GM13976 (cell line): ENCODE measurements at places on chromosomes 16 and 17.
A peak's percentile ranks its signal among the peaks of the same experiment; 100 is the strongest.

DNA sequence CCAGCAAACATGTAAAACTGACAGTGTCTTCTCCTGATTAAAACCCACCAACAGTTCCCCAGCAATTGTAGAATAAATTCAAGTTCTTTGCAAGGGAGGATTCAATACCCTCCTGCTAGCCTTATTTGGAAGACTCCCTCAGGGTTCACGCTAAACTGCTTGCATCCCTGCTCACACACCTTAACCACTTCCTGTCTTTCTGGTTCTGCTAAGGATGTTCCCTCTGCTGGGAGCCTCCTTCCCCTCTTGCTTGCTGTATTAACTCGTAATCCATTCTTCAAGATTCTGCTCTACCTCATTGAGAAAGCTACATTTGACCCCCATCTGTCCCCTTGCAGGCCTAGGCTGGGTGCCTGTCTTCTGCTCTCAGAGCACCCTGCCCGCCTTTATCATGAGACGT, 2.3 kb upstream of the SHISA6 start:
- DNase-seq, result no peak

GRCh38 chr17:42101513-42102292, 3.4 kb upstream of the ZNF385C start:
- peak; percentile 83 for DNase-seq

- DNase-seq, result no peak
These were observed 1.1 kb downstream of the METRNL start for GRCh38 chr17:83080579-83080857.

DNA sequence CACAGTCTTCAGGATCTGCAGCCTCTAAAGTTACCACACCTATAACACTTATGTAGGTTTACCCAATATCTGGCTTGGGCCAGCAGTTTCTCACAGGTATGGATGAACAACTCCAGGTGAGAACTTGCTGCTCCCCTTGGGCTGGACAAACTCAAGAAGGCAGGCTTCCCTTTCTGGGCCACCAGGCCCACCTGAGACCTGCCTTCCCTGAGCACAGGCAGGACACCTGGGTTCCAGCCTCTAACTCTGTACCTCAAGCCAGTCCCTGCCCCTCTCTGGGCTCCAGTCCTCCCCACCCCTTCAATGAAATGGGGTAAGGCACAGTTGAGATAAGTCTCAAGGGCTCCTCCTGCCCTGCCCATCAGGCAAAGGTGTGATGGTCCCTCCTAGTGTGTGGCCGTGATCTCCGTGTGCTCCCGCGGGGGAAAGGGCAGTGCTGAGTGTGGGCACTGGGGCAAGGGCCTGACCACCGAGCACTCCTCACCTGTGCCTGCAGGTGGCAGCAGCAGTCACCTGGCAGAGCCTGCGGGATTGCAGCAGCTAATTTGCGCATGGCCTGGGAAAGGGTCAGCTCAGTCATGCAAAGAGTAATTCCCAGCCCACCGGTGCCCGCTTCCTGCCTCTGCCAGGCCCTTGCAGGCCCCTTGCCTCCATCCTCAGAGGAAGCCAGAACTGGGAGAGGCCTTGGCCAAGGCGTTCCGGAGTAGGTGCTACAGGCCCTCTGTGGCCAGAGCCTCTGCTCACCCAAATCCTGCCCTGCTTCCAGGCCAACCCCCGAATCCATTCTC, 28.2 kb upstream of the ADGRG1 start:
- peak; percentile 62 for DNase-seq

DNA sequence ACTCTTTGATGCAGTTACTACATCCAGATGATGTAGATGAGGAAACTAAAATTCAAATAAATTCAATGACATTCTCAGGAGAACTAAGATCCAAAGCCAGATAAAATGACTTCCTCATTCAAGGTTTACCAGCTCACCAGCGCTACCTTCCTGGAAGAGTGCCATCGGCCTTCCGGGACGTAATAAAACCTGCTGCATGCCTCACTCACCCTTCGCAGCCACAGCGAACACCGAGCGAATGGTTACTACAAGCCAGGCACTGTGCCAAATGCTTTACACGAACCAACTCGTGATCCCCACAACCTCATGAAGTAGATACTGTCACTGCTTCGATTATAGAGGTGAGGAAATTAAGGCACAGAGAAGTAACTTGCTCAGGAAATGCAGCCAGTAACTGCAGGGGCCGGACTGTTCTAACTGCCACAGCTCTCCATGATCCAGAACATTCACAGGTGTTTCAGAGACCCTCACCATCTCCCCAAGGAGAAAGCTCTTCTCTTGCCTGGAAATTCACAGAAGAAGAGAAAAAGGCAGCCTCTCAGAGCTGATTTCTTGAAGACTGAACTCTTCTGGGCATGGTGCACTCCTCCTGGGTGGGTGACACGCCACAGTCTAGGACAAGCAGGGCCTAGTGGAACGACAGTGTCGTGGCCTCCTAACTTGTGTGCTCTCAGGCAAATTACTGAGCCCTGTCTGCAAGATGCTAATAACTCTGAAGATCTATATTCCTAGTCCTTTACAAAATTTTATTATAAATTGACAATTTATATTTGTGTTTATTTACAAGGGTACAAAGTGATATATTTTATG, 46.8 kb downstream of the HIC1 start:
- DNase-seq, result no peak

DNA sequence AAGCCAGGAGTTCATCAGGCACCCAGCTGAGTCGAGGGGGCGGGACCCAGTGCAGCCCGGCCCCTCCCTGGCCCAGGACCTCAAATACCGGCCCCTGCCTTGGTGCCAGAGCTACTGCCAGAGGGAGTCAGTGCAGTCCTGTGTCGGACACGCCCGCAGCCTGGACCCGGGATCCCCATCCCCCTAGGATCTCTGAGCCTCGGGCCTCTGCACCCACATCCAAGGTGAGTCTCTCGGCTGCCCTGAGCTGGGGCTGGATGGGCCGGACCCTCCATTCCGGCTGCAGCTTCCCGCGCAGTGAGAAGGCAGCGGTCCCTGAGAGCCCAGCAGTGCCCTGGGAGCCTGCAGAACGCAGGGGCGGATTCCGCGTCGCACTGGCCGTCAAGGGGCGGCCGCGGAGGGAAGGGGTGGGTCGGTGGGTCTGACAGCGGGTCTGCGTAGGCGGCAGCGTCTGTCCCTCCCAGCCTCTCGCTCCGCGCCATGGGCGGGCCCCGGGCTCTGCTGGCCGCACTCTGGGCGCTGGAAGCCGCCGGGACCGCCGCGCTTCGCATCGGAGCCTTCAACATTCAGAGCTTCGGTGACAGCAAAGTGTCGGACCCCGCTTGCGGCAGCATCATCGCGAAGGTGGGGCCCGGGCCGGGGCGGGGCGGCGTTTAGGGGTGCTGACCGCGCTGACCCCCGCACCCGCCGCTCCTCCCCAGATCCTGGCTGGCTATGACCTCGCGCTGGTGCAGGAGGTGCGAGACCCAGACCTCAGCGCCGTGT, at the start of gene DNASE1L2:
TSS of gene DNASE1L2 (plus strand) at position 108 of the 765 bp plus-strand sequence. CDS start at position 481, 373 bp downstream.
- no peak for DNase-seq

- no peak for DNase-seq
These were observed 557 bp upstream of the CX3CL1 start for GRCh38 chr16:57371494-57372371.

DNA sequence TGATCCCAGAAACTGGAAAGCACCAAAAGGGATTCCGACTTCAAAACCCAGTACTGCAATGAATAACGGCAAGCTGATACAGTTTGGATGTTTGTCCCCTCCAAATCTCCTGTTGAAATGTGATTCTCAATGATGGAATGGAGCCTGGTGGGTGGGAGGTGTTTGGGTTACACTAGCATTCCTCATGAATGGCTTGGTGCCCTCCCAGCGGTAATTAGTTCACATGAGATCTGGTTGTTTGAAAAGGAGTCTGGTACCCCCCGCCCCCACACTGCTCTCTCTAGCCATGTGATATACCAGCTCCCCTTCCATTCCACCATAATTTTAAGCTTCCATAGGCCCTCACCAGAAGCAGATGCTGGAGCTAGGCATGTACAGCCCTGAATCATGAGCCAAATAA, 40.1 kb downstream of the RANBP10 start:
- no peak for DNase-seq

DNA sequence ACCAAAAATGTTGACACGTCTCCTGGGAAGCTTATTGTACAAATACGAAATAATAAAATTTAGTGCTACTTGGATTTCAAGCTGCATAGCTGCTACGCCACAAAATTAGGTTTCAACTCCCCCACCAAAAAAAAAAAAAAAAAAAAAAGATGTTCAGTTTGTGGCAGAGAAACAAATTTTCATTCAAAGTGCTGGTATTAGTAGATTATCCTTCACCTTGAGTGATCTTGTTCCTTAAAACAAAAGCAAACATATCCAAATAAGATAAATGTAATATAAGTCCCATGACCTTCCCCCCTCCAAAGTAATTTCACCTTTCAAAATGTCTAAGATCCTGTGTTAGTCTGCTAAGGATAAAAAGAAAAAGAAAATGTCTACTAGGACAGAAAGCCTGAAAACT, 2.2 kb downstream of the TOB1 start:
- DNase-seq, result no peak

DNA sequence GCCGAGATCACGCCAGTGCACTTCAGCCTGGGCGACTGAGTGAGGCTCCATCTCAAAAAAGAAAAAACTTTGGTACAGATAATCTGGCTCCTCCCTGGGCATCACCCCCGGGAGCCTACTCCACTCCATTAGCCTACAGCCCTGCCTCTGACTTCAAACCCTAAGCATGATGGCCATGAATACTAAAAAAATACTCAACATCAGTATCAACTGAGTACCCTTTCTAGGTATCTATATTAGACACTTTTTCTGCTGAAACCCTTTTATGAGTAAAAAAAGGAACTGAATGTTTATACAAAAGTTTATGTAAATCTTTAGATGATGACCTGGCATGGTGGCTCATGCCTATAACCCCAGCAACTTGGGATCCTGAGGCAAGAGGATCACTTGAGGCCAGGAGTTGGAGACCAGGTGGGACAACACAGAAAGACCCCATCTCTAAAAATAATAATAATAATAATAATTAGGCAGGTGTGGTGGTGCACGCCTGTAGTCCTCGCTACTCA, 6.9 kb downstream of the RDM1 start:
- no peak for DNase-seq

- no peak for DNase-seq
These were observed 349.7 kb upstream of the CCL2 start for GRCh38 chr17:33905338-33905800.

DNA sequence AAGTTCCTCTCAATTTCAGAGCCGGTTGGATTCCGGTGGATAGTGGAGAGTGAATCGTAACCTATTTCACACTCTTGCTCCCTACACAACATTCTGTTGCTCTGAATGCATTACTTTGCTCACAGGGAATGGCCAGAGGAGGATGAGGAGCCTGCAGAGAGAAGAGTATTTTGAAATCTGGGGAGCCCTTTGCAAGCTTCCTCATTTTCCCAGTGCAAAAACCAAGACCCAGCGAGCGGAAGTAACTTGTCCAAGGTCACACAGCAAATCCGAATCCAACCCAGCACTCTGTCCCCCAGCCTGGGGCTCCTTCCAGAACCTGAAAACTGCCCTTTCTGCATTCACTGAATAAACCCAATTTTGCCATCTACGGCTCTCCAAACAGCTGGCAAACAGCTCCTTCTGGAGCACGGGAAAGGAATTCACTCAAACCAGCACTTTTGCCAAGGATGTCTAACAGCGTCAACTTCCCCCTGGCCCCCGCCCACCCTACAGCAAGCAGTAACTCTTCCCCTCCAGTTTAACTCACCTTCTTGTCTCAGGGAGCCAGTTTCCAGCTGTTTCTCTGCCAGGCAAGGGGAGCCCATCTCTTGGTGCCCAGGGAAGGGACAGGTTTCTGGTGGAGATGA, 557 bp downstream of the KCNG4 start:
- DNase-seq, result no peak

- DNase-seq, result peak; percentile 74
These were observed 43.2 kb downstream of the TSC2 start for GRCh38 chr16:2090777-2091546.

DNA sequence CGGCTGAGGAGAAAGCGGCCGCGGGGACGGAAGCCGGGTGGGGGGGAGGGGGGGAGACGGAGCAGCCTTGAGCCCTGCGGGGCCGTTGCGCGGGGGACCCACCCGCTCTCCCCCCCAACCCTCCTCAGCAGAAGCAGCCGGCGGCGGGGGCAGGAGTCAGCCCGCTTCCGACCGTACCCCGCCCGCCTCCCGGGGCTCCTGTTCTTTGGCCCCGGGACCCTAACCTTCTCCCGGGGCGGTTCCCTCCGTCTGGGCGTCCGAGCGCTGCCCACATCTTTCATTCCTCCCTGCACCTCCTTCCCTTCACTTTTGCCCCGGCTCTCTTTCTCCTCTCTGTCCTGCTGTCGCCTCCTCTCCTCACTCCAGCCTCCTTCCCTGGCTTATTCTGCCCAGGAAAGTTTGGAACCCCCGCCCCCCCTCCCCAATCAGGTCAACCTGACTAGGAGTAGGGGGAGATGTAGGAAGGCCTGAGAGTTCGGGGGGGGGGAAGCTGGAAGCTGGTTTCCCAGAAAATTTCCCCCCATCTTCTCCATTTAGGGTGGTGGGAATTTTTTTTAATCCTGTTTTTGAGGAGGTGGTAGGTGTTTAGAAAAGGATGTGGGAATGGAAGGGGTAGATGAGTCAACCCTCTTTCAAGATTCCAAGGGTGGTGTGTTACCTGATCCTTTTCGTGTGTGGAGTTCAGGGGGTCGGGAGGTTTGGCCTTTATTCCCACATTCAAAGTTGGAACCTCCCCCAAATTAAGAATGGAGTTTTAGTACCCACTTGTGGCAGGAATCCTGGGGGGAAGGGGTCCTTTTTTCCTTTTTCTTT, 427 bp upstream of the NLK start:
- DNase-seq, result no peak

GRCh38 chr17:21297597-21297996, 13.1 kb downstream of the MAP2K3 start:
- DNase-seq, result no peak

DNA sequence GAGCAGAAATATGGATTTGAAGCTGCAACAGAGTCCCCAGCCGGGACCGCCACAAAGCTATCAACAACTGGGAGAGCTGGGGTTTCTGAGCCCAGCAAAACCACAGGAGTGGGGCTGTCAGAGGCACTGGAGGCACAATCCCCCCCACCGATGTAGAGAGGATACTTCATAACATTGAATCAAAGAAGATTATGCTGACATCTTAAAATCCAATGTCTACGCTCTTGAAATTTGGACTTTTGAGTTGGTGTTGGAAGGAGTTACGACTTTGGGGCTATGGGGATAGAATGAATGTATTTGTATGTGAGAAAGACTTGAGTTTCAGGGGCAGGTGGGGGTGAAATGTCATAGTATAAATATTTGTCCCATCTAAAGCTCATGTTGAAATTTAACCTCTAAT, 1121.6 kb upstream of the CDH8 start:
- no peak for DNase-seq

DNA sequence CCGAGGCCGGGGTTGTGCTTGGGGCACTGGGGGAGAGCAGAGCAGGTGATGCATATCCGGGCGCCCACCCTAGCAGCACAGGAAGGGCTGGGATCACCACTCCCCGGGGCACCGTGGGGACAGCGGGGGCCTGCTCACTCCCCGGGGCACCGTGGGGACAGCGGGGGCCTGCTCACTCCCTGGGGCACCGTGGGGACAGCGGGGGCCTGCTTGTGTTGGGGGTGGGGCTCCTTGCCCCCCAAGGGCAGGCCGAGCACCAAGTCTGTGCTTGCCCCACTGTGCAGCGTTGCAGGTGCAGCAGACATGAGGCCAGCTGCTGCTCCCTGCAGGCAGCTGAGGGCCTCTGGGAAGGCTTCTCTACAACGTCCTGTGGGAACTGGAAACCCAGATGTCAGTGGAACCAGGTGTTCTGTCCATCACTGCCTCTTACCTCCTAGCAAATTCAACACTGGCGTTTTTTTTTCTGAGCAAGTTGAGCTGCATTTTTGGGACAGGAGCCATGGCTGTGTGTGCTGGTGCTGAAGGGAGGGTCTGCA, 25.0 kb upstream of the ZNF750 start:
- no peak for DNase-seq

GRCh38 chr16:47921535-47921934, 234.3 kb downstream of the ABCC12 start:
- DNase-seq, result no peak
